ENCODE measurements at places on chromosomes 7 and 10. TPM values are rescaled to one million over a fixed set of nuclear protein-coding genes. Genes with fewer than 3 reads are reported as not detected.

Gene ODAD2
- total RNA-seq = 1.3 TPM

Gene OR6V1
- not detected for total RNA-seq

Gene CNPY1
- total RNA-seq = not detected

Gene TMEM139
- 0.32 TPM for total RNA-seq

GRCh38 chr10:79067241-79068202 is 1.2 kb upstream of the ZMIZ1 start:
- DNase-seq = peak; percentile 92
- peak overlapping the region; percentile 43 for H3K4me3 ChIP-seq
- H3K36me3 ChIP-seq = no peaks in the 10 kb centered on the region
- no peaks in the 10 kb centered on the region for H3K27me3 ChIP-seq

DNA sequence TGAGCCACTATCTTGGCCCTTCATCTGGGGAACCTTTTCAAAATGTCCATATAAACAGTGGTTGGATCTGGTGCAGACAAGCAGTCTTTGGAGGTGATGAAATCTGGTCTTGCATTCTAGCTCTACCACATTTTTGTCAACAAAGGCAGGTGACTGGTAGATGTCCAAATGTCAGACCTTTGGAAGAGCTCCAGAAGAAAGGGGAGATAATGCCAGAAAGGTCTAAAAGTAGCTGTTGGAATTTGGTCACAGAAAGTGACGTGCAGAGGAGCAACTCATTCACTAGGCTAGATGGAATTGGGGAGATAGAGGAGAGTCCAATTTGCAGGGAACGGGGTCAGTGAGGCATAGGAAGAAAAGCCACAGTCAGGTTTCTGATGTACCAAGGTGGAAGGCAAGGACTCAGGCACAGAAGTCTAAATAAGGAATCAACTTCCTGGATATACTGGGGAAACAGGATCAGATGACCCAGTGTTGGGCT is 36.4 kb upstream of the WAC start:
- H3K36me3 ChIP-seq = no peaks in the 10 kb centered on the region
- no peak for DNase-seq
- peaks cover 2% of the 10 kb centered on the region for H3K4me1 ChIP-seq
- H3K27me3 ChIP-seq = no peaks in the 10 kb centered on the region

DNA sequence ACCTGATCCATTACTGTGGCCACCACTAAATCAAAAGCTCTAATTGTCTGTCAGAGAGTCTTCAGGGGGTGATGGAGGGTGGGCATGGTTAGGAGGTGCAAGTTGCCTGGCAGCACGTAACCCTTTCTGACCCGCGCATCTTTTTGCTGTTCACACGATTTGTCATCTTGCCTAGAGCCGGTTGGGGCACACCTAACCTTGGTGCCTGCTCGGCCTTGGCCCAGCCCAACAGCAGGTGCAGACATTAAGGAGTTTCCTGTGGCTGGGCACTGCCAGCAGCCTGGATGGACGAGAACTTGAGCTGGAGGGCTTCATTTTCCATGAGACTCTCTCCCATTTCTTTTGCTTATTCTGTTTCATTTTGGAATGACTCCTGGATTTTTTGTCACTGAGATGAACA is 41.0 kb upstream of the PTF1A start:
- no peak overlapping the region for H3K27ac ChIP-seq
- no peak for DNase-seq
- no peaks in the 10 kb centered on the region for H3K36me3 ChIP-seq

- H3K4me3 ChIP-seq = no peak overlapping the region
- no peaks in the 10 kb centered on the region for H3K4me1 ChIP-seq
- no peaks in the 10 kb centered on the region for H3K27me3 ChIP-seq
- H3K27ac ChIP-seq = no peak overlapping the region
- DNase-seq = no peak
Observed at GRCh38 chr10:22473044-22473443, 127.7 kb downstream of the SPAG6 start.

- H3K36me3 ChIP-seq = no peaks in the 10 kb centered on the region
- no peak overlapping the region for H3K4me3 ChIP-seq
- no peaks in the 10 kb centered on the region for H3K27me3 ChIP-seq
Observed at GRCh38 chr7:47950714-47951113, 2.4 kb upstream of the PKD1L1 start.

DNA sequence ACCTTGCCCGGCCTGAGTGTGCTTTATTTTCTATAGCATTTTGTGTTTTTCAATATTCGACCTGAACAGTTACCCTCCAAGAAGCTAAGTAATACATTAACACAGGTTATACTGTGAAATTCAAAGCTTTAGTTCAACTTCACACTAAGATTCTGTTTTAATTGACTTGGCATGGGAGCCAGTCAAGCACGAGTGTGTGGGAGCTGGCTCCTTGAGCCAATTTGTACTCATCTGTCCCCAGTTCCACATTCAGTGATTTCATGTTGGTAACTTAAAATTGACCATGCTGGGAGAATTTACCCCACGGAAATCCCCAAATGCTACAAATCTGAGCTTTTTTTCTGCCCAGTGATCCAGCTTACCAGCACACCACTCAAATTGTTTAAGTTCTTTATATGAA is 20.3 kb downstream of the TSPAN12 start:
- H3K27me3 ChIP-seq = no peaks in the 10 kb centered on the region
- H3K4me3 ChIP-seq = no peak overlapping the region
- no peak for DNase-seq
- no peak overlapping the region for H3K27ac ChIP-seq

DNA sequence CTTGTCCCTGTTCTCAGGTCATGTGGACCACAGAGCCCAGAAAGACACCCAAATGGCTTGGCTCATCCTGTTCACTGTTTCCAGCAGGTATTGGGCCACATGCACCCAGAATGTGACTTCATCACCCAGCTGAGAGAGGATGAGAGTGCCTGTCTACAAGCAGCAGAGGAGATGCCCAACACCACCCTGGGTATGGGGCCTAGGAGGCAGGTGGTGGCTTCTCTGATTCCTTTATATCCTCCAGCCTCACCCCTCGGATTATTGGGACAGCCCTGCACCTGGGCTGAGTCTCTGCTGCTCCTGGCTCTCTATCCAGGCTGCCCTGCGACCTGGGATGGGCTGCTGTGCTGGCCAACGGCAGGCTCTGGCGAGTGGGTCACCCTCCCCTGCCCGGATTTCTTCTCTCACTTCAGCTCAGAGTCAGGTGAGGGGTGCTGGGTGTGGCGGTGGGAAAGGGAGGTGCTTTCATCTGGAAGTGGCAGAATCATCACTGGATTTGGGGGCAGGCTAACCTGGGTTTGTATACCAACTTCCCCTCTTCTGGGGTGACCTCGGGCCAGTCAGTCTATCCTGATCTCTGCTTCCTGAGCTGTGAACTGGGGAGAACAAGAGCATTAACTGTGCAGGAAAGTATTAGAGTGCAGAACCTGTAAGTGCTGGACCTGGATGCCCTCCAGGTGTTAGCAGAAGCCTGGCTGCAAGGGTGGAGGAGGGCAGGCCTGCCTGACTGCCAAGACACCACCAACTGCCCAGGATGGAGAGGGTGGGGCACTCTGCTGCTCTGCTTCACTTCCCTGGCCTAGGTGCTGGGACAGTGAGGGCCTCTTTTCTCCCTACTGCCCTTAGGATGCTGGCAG is 5.2 kb downstream of the GHRHR start:
- H3K27me3 ChIP-seq = no peaks in the 10 kb centered on the region
- H3K4me1 ChIP-seq = no peaks in the 10 kb centered on the region
- no peaks in the 10 kb centered on the region for H3K36me3 ChIP-seq
- no peak overlapping the region for H3K27ac ChIP-seq
- no peak for DNase-seq

DNA sequence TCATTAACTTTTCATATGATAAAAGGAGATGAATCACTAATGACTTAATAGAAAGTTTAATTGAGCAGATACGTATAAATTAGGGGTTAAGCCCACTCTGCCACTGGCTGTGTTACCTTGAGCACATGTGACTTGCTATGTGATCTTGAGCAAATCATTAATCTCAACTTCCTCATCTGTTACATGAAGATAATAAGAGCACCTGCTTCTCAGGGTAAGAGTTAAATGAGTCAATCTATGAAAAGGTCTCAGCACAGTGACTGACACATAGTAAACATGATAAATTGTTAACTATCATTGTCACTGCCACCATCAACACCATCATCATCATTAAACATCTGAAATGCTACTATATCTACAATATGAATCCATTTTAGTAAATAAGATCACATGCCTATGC is 110.8 kb downstream of the TPK1 start:
- H3K4me1 ChIP-seq = peaks cover 3% of the 10 kb centered on the region
- no peaks in the 10 kb centered on the region for H3K27me3 ChIP-seq
- DNase-seq = no peak
- no peaks in the 10 kb centered on the region for H3K36me3 ChIP-seq
